ENCODE measurements at places on chromosomes 3 and 15.
A peak's percentile ranks its signal among the peaks of the same experiment; 100 is the strongest.

DNA sequence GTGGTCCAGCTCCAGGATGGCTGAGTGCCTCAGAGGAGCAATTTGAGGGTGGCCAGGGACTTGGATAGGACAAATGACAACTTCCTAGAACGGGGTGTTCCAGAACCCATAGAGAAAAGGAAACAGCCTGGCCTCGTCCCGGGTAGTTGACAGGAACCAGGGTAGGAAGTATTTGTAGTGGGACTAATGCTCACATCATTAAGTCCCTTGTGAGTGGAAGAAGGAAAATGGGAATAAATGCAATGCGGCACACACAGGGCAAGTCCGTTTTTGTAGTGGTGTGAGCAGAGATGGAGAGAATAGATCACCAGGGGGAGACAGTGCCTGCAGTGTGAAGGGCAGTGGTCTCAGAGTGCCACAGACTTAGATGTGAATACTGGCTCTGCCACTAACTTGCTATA is 19.6 kb downstream of the TIMP4 start:
- DNase-seq = peak; percentile 67

DNA sequence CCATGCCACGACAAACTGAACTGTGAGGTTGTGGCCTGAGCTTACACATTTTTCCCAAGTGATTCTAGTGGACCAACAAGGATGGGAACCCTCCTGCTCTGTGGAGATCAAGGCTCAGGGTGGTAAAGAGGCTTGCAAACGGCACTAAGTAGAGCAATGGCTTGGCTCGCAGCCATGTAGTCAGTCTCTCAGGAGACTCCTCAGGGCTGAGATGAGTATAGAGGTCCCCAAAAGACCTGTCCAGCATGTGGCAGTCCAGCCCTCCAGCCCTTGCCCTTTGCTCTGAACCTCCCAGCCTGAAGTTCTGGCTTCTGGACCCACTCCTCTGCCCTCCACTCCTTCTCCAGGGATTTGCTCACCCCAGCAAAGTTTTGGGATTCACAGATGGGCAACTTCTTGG is 8.3 kb upstream of the CAMP start:
- DNase-seq = no peak

- no peak for DNase-seq
Measured at GRCh38 chr3:119856695-119857094, 74.8 kb downstream of the NR1I2 start.

DNA sequence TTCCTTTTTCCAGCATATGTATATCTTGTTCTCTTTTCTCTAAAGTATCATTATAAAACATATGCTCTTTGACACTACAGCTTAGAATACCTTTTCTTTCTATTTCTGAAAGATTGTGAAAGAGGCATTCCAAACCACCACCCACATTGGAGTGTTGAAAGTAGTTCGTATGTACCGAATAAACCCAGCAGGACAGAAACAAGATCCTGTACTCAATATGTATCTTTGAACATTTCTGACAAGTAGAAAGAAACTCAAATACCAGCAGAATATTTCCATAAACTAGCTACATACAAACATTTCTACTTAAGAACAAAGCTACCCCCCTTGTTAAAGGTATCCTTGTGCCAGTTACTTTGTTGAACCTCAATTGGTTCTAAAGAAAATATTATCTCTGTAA is 415.3 kb upstream of the ALCAM start:
- peak; percentile 56 for DNase-seq

GRCh38 chr15:70947351-70948335 is 55.0 kb downstream of the LRRC49 start:
- no peak for DNase-seq

GRCh38 chr3:137332297-137332696 is 374.5 kb downstream of the IL20RB start:
- DNase-seq = no peak

- DNase-seq = no peak
Measured at GRCh38 chr3:94460931-94461330, 398.1 kb downstream of the NSUN3 start.

DNA sequence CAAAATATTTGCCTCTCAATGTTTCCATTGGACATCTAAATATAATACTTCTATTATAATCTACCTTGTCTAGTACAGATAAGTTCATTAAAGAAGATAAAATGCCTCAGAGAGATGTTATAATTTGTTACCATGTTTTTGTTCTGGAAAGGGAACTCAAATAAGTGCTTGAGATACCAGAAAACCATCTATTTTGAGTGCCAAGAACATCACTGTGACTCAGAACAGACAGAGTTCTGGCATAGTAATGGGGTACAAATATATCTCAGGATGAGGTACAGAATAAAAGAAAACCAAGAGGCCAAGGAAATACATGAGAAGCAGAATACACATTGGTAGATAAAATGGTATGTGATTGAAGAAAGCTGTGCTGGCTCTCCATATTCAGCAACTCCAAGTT is 58.9 kb downstream of the IMPG2 start:
- DNase-seq = no peak

GRCh38 chr15:59296181-59296617 is 76.5 kb downstream of the MYO1E start:
- DNase-seq = peak; percentile 97

DNA sequence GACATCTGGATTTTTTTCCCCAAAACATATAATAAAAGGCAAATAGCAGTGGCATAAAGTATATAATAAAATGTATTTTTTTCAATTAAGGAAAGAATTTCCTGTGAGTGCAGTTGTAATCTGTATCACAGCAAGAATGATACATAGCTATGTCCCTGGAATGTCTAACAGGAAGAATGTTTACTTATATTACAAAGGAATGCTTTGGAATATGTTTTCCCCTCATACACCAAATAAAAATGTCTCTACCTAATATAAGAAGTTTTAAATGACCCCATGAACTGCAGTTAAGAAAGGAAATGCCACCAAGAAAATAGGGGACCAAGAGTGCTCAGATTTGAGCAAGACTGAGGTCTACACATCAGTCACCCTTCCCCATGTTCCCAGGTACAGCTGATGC is 38.0 kb upstream of the ATP11B start:
- DNase-seq = peak; percentile 37

DNA sequence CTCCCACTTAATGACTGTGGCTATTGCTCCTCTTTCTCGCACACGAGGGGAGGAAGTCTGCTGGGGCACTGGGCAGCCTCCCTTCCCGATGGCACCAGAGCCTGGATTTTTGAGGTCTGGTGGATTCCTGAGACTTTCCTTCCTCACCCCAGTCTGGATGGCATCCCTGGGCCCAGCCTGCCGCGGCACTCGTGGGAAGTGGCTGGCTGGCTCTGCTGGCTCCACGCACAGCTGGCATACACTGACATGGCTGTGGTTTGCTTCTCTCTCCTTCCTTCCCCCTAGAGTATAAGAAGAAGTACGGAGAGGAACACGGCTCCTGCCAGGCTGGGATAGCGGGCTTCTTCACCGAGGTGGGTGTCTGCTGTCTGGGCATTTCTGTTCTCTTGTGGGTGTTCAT is 319.8 kb upstream of the LRRFIP2 start:
- DNase-seq = no peak

GRCh38 chr3:51434746-51435327 is 43.8 kb downstream of the RBM15B start:
- DNase-seq = peak; percentile 68

DNA sequence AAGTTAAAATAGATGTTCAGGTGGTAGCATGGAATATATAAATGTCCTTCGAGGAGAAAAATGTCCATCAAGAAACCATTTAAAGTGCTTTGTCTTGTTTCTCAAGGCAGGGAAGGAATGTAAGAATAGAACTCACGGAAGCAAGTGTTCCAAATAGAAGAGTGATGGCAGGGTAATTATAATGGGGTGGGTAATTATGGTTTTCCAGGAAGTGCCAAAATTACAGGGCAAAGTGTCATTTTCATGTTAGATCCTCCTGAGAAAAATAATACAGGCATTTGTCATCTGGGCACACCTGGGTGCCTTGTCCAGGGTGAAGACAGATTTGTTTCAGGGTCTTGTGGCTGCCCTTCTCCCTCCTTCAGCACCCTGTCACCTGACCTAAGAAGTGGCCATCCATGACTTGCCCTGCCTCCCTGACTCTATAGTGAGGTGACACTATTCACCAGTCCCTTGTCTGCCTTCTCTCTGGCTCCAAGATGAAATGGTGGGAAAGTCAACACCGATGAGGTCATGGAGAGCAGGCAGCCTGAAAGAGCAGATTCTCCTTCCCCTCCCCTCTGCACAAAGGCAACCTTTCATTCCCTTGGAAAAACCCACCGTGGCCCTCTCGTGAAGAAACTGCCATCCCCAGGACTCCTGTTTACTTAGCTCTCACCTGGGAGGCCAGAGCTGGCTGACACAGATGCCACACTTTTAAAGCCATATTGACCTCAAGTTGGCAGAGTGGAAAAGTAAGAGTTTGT is 45.1 kb upstream of the AMOTL2 start:
- no peak for DNase-seq

- no peak for DNase-seq
Measured at GRCh38 chr15:73882761-73883419, 9.5 kb downstream of the TBC1D21 start.

DNA sequence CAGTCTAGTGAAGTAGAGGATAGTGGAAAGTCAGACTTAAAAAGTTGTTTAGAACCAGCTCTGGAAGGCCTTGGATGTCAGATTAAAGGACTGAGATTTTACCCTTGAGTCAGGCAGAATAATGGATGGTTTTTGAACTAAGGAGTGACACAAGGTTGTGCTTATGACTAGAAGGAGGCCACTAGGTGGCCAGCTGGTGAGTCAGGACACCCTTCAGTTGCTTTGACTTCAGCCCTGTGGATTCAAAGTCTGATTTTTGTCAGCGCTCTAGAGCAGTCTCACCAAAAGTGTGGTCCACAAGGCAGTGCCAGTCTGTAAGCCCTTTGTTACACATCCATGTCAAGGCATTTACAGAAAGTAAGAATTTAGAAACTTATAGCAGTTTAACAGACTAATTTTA is 3.8 kb upstream of the GABPB1 start:
- DNase-seq = peak; percentile 61

DNA sequence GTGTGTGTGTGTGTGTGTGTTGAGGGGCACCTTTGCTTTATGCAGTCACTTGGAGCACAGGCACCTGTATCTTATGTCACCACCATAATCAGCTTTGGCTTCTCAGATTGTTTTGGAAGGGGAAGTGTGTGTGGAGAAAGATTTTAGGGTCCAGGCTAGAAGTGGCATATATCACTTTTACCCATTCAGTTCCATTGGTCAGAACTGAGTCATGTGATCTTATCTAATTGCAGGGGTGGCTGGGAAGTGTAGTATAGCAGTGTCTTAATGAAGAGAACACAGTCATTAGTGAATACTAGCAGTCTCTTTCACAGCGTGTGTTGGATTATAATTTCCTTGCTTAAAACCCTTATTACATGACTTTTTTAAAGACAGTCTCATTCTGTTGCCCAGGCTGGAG is 20.6 kb downstream of the NCK1 start:
- DNase-seq = peak; percentile 8

DNA sequence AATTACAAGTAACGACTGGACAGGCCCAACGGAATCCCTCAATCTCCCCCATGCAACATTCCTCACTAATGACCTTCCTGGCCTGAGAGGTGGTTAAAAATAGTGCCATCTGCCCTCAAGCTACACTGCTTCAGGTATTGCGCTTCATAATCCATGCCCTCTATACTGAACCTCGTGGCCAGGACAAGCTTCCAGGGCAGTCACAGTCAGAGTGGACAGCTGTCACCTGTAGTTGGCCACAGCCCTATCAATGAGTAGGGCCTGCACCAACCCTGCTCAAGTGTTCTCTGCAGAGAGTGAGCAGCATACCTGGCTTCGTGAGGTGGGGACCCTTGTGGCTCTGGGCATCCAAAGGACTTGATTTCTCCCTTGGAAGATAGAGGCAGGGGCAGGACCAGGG is 46.9 kb upstream of the SEMA4B start:
- DNase-seq = no peak

GRCh38 chr15:84400820-84401219 is 165.2 kb downstream of the GOLGA6L4 start:
- no peak for DNase-seq

DNA sequence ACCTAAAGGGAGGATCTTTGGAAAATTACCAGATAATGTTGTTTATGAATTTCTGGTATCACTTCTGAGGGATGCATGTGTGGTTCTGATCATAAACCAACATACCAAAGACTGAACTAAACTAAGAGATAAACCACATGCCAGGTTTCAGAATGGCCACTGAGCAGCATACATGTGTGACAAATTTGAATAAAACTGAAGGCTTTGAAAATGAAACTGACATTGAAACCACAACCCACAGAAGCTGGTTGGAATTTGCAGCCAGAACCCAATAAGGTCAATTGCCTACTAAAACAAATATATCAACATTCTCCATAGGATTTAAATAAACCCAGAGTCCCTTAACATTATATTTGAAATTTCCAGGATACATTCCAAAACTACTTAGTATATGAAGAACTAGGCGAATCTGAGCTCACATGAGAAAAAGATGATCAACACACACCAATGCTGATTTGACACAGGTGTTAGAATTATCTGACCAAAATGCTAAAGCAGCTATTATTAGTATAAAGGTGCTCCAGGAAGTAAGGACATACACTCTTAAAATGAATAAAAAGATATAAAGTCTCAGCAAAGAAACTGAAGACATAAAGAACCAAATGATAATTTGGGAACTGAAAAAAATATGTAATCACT is 125.0 kb downstream of the ZNF280D start:
- DNase-seq = no peak

DNA sequence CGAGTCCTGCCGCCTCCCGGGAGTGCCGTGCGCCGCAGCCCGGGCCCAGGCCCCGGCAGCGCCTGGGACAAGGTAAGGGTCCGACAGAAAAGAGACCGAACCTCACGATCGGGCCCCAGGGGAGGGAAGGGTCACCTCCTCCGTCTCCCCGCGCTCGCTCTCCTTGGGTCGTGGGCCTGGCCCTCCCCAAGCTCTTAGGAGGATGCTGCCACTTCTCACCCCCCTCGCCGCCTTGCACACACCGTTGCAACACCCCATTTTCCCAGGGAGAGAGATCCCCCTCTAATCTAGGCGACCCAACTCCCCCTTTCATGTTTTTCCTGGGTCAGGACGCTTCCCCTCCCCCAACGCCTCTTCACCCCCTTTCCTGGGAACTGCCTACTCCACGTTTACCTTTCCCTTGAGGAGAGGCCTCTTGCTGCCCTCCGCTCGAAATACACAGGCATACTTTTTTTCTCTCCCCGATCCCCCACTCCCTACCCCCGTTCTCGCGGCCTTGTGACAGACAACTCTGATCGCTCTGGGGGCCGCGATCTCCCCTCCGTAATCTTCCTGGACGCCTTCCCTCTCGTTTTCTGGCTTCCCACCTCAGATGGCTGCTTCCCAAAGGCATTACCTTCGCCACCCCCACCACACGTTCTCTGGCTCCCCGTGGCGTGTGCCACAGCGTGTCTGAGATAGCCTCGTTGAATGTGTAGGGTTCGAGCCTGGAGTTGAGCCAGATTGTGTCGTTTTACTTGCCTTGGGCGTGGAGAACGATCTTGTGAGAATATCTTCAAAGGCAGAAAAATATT is 688 bp downstream of the SETD5 start:
- peak; percentile 39 for DNase-seq
